ENCODE measurements at places on chromosomes 16 and 17. TPM values are rescaled to one million over a fixed set of nuclear protein-coding genes. Genes with fewer than 3 reads are reported as not detected.

Gene CCL5
- not detected for total RNA-seq

Gene SLC52A1
- not detected for total RNA-seq

Gene CDT1
- 26.5 TPM for total RNA-seq

Gene TP53TG3
- not detected for total RNA-seq

Gene OMG
- not detected for total RNA-seq

Data from endothelial cell of umbilical vein (primary cell).